ENCODE measurements at places on chromosomes 11 and 22.

GRCh38 chr11:73795925-73796632 lies 8.4 kb downstream of the MRPL48 start:
- DNase-seq = no peak

GRCh38 chr11:91926965-91927364 lies 297.7 kb upstream of the FAT3 start:
- no peak for DNase-seq

GRCh38 chr11:65538232-65538914 lies 13.5 kb downstream of the SCYL1 start:
- DNase-seq = no peak

DNA sequence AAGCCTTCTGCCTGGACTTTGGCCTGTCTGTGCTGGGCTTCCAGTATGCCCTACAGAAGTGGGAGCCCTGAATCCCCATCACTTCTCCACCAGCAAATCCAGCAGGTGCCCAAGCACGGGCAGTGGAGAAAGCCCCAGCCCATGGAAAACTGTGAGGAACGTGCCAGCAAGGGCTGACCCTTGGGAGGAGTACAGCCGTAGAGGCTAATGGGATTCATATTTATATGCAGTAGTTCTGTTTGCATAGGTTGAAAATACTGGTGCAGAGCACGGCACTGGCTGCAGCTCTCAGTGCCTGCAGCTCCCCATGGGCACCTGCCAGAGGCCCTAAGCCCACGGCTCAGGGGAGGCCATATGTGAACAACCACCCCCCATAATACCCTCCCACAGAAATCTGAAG lies 10.1 kb downstream of the NAGA start:
- no peak for DNase-seq

DNA sequence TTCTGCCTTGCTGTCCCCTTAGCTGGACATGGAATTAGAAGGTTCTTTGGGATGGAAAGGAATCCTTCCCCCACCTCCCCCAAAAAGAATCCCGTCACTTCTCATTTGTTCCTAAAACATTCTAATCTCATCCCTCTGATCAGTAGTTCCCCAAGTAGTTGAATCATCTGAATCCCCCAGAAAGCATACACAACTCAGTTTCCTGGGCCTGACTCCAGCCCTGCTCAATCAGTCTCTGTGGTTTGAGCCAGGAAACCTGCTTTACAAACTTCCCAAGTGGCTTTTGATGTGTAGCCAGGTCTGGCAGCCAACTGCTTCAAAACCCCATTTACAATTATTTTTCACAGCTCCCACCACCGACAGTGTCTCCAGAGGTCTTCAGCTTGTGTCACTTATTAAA lies 20.2 kb downstream of the C22orf31 start:
- no peak for DNase-seq

GRCh38 chr22:31578171-31578570 lies 81.8 kb downstream of the SFI1 start:
- no peak for DNase-seq

DNA sequence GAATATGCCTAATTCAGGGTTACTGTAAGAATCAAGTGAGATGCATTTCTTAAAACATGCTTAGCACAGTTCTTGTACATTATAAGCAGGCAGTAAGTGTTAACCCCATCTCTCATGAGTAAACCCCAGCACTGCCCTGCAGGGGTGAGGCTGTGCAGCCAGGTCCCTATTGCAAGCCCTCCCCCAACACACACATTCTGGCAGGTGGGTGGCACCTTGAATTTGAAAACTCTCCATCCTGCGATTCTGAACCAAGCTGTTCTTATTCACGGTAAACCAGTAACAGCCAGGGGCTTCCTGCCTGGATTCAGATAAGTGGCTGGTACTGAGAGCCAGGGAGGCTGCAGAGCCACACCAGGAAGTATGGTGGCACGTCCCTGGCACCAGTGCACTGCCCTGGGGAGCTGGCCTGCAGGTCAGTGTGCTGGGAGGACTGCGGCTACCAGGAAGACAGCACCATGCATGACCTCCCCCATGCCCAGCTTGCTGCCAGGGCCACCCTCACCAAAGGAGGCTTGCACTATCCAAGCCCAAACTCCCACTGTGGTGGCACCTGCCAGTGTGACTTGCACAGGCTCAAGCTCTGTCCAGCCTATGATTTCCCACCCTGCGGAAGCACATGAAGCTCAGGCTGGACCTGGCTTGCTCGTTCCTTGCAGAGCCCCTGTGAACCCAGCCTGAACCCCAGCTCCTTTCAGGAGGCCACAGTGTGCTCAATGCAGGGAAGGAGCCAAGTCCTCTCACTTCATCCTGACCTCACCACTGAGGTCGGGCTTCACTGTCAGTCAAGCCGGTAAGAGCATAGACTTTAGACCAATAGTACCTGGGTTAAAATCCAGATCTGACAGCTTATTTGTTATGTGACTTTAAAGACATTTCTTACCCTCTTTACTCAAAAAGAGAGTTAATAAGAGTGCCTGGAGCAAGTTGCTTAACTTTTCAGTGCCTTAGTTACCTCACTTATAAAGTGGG lies 88.1 kb downstream of the MICAL2 start:
- DNase-seq = no peak

DNA sequence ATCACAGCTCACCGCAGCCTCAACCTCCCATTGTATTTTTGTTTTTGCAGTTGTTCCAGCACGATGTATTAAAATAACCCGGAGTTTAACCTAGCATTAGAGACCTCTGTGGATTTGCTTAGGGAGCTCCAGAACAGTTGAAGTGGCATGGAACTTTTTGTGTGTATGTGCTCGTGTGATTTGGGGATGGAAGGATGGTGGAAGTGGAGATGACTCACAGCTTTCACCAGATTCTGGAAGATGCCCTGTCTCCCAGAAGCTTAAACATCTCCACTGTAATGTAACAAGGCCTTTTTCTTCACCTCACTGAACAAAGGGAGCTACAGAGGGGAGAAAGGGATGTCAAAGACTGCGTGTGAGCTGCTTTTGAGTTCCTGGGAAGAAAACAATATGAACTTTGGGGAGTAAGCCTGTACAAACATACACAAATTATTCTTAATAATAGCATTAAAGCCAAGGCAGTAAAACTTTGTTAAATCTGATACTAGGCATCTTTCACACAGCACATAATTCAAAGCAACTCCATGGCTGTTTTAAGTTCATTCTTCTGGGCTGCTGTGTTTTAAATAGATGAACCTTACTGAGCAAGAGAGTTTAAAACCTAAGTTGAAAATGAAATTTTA lies 226.4 kb downstream of the ADAMTS15 start:
- no peak for DNase-seq

GRCh38 chr22:43928908-43929307 lies 5.3 kb downstream of the PNPLA3 start:
- DNase-seq = no peak

DNA sequence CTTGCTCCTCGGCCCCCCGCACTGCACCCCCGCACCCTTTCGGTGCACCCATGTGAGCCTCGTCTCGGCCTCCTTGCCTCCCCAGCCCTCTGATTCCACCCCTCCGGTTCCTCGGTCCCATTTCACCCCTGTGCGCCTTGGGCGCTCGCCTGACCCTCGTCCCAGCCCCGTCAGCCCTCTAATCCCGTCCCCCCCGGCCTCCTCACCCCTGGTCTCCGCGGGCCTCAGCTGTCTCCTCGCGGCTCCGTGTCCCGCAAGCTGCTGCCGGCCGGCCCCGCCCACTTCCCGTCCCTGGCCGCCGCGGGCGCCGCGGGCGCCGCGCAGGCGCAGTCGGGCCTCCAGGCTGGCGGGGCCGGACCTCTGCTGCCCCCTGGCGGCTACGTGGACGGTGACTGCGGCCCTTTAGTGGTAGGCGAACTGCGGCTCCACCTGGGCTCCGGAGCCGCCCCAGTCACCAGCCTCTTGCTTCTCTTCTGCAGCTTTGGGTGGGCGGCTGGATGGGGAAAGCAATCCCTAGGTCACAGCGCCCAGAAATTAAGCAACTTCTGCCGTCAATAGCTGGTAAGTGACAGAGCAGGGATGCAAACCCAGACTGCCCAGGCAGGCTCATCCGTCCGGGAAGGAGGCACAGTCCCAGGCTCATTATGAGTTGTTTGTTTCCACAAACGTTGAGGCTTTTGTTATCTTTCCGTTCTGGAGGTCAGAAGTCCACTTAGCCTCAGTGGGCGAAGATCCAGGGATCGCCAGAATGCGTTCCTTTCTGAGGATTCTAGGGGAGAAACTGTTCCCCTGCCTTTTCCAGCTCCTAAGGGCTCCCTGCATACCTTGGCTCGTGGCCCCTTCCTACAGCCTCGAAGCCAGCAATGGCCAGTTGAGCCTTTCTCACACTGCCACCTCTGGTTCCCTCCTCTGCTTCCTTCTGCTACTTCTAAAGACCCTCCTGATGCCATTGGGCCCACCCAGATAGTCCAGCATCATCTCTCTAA lies at the start of gene PPM1F:
PPM1F (minus strand) TSS at position 263 of the 986 bp plus-strand sequence. CDS start 6,800 bp downstream, outside the sequence.
- DNase-seq = peak; percentile 87

DNA sequence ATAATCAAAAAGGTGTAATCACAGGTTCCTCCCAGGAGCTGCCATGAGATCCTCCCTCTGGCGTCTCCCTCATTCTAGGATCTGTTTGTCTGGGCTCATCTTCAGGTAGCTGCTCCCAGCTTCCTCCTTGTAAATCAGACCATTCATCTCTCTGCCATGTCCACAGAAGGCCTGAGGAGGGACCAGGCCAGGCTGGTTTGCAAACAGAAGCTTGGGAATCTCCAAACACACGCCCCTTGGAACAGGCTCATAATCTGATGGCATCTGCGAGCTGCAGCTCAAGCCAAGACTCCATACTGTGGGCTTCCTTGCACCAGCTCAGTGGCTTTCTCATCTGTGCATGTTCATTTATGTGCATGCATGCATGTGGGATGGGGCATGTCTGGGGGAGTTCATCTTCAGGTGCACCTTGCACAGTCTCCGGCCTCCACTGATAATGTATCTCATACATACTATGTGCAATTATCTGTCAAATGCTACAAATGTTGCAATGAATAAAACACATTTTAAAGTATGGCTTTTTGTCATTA lies 134.9 kb downstream of the NXPE2 start:
- no peak for DNase-seq

DNA sequence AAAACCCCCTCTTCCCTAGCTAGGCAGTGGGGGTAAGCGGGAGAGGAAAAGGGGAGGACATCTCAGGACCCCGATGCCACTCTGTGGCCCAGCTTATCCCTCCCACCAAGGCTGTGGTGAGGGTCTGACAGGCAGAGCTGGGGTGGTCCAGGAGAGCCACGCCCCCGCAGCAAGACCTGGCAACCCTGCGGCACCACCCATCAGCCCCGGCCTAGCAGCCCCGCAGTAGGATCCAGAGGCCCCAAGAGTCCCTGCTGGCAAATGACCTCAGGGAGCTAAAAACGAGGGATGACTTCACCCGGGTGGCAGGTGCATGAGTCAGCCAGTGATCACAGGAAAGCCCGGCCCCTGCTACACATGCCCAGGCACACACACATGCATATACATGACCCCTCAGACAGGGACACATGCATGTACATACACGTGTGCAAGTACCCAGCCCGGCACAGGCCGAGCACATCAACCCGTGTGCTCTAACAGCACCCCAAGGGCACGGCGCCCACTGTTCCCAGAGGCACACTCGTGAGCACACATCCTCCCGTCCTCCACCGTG lies 32.3 kb downstream of the ARVCF start:
- DNase-seq = no peak

DNA sequence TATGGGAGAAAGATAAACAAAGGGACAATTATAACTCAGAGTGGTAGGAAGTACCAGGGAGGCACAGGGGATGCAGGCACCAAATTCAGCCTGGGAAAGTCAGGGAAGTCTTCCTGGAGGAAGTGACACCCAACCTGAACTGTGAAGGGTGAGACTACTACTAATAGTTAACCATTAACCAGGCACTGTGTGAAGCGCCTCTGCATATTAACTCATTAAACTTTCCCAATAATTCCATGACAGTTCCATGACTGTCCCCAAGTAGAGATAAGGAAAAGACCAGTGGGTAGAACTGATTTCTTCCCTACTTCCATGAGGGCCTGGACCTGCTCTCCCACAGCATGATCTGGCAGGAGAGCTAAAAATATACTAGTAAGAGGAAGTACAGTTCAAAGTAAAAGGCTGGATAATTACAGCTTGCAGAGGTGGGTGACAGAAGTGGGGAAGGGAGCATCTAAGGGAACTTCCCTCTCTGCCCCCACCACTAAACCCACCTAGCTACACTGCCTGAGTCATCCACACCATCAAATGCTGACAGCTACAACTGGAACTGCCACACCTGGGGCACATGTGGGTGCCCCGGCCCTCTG lies 4.7 kb upstream of the AP1B1 start:
- DNase-seq = no peak

GRCh38 chr11:65260302-65260701 lies 1.5 kb upstream of the POLA2 start:
- DNase-seq = no peak

GRCh38 chr11:46528445-46529094 lies 65.3 kb downstream of the AMBRA1 start:
- no peak for DNase-seq

DNA sequence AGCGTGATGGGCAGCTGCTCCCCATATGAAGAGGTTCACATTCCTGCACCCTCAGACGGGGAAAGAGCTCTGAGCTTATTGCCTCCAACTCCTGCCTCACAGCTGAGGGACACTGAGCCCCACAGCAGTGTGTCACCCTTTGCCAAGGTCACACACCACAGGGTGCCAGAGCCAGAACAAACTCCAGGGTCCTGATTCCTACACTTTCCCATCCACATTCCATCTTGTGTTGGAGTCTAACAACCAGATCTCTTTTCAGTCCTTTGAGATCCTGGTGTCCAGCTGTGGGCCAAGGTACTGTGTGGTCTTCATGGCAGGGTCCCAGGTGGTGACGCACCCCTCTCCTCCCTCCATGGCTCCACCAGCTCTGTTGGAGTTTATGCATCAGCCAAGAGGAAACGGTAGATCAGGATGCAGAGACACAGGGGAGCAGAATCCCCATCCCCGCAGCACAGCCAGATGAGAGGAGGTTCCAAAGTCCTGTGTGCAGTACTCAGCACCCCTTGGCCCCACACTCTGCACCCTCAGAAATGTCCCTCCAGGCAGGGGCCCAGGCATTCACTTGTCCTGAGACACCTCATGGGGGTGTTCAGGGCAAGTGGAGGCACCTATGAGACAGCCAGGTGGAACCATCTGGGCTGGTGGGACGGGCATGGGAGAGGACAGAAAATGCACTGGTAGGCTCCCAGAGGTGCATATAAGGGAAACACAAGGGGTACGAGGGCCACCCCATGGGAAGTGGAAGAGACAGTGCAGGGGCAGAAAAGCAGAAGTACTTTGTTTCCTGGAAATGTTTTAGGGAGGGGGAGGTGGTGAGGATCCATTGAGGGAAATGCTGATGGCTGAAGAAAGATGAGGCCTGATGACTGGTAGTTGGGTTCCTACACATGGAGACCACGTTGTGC lies 32.6 kb upstream of the GNAZ start:
- no peak for DNase-seq

DNA sequence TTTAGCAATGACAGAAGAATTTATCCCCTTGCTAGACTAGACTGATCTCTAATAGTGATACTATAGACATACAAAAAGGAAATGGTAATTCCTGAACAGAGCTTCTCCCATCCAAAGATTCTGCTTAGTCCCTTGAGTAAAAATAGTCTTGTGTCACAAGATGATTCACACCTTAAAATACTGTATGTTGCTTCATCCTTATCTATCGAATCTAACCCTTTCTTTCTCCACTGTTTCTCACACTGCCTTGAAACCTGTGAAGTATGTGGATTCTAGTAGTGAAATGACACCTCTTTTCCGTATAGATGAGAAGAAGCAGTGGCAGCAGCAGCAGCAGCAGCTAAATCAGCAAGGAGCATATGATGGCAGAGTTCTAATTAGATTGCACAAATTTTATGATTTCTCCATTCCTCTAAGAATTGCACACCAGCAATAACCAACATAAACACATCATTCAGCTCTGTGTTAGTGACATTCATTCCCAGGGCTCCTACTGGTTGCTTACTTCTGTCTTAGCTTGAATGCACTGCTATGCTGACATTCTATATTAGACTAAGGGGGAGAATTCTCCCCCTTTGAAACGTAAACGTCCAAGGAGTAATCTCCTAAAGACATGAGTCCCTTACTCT lies 14.6 kb downstream of the KCNA4 start:
- DNase-seq = no peak
